ENCODE measurements at places on chromosomes 2 and 18.

DNA sequence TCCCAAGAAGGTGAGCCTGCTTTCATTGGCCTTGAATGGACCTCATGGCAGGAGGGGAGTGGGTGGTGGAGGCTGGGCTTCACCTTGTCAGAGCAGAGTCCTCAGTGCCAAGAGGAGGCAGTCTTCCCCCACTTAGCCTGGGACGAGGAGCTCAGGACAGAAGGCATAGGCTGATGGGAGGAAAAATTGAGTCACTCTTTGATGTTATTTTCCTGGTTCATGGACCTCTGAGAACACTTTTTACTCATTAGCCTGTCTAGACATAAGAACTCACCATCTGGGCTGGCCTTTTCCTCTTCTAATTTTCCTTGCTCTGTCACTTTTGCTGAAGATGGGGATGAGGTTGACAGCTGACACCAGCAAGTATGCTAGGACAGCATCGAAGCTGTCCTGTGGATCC, 225.7 kb upstream of the TNP1 start:
- no peak for DNase-seq

DNA sequence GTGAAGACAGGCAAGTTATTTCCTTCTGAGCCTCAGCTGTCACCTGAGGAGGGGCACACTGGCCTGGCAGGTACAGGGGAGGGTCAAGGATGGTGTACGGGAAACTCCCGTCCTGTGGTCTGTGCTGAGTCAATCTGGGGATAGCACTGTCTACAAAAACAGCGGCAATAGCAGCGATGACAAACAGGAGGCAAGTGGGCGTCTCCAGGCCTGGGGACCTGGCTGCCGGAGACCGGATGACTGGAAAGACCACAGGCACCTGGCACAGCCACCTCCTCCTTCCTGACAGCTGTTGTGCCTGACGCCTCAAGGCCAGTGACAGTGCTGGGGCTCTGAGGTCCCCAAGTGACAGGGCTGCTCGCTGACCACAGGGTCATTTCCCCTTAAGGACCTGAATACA, 202.1 kb upstream of the HS6ST1 start:
- DNase-seq: no peak

- no peak for DNase-seq
These were observed 65.7 kb upstream of the ZNF236 start for GRCh38 chr18:76756531-76757253.

DNA sequence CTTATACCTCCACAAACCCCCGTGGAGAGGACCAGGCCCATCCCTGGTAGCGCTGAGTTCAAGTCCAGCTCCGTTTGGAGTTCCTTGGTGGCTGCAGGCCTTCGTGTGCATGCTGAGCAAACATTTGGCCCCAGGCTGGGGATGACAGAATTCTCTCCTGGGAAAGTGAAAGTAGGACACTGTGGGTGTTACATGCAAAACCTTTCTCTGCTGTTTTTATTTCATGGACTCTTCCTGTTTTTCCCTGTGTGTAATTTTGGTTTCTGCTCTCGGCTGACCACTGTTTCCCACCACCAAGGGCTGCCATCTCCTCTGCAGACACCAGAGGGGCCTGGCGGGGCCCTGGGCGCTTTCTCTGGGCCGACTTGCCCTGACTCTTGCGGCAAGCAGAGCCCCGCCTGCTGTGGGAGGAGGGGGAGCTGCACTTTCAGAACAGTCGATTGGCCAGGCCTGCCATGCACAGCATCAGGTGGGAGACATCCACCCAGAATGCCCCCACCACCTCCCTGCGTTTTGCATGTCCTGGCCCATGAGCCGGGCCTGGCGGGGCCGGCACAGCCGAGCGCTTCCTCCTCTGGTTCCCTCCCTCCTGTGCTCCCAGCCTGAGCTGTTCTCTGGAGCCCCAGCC, 102.4 kb downstream of the CABLES1 start:
- no peak for DNase-seq

DNA sequence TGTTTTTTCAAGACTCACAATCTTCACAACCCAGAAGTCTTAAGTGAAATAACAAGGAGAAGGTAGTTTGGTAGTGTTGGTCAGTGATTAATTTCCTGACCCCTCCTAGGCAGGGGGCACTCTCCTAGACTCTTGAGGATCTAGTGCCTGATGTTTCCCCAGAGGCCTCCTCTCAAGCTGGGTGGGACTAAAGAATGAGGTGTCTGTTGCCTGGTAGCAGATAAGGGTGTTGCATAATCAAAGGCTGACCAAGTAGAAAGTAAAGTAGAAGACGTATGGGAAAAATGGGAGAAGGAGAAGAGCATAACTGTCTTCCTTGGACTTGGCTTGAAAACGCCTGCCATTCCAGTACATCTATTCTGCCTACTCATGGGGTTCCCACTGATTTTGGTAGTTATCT, 37.8 kb downstream of the VIT start:
- no peak for DNase-seq

DNA sequence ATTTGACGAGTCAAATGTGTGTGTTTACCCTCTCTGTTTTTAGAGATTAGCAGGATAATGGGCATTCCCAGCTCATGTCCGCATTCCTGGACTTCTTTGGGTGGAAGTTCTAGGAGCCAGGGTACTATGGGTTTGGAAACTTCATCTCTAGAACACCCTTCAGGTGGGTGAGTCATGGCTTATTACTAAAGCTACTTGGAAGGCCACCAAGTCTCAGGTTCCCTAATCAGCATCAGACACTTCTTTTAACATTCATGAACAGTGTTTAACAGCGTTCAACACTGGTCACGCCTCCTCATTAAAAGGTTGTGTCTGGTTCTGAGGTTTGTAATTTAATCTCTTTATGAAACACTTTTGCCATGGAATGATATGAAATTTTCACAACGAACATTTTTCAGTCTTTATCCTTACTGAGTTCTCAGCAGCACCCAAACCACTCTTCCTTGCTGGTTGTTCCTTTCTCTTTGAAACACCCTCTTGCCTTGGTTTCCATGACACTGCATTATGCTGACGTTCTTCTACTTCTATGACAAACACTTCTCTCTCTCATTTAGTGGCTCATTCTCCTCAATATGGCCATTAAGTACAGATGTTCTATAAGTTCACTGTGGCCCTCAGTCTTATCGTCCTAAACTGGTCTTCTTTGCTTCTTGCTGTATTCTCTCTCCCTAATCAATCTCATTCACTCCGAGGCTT, 49.3 kb downstream of the MMADHC start:
- no peak for DNase-seq

DNA sequence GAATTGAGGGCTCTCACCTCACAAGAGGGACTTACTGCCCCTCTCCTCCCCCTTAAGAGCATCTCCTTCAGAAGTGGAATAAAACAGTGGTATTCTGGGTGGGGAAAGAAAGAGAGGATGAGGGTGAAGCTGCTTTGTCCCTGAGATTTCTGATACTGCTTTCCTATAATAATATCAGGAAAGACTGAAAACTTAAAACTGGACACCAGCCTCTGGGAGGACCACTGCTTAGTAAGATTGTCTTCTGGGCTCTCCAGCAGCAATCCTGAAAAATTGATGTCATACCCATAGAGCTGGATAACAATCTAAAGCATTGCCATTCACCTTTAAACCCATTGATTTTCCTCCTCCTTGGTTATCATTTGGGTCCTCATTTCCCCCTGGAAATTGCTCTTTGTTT, 4.7 kb upstream of the HOXD4 start:
- DNase-seq: no peak

DNA sequence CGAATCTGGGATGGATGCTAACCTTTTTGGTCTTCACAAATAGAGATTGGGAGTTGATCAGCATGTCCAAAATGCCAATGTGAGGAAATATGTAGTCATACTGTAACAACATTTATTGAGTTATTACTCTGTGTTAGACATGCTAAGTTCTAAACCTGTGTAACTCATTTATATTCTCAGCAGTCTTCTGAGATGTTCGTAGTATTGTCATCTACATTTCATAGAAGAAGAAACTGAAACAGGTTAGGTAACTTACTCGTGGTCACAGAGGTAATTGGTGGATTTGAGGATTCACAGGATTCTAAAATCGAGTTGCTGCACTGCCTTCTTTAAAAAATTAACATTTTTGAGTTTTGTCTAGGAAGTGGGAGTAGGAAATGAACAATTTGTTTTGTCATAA, 162.1 kb downstream of the UBE2E3 start:
- no peak for DNase-seq

DNA sequence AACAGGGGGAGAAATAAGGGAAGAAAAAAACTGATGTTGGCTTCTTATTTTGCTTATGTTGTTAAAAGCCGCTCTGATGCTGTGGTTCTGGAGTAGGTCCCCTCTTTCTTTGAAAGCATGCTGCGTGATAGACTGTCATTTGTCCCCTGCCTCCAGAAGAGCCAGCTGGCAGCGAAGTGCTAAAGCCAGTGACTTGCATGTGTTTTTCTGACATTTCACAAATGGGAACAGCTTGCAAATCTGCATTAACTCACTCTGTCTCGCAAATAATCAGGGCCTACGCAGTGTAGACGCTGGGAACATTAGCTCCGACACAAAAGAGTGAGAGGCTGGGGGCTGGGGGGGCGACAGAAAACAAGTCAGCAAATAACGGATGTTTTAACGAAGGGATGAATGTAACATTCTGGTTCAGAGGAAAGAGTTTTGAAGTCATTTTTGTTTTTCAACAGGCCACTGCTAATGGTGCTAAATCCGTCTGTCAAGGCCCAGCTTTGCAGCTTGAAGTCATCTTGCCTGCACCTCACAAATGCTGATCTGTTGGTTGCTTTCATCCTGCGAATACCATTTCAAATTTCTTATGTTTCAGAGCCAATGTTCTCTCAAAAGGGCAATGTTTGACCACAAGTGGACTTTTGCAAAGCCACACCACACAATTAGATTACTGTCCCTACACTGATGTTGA, 68.8 kb upstream of the PIK3C3 start:
- no peak for DNase-seq

DNA sequence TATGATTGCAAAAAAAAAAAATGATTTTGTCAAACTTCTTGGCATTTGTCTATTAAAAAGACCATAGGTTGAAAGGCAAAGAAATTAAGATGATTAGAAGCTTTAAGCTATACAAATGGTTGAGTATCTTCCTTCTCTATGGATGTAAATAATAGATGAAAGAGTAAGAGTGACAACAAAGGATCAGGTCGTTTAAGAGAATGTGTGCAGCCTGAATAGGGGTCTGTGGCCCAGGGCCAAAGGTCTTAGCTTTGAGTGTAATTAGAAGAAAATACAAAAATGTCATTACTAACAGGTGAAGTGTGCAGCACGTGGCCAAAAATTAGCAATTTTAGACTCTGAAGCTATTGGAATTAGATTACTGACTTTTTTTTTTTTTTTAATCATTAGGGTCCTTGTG, 122.4 kb downstream of the GREB1L start:
- no peak for DNase-seq

DNA sequence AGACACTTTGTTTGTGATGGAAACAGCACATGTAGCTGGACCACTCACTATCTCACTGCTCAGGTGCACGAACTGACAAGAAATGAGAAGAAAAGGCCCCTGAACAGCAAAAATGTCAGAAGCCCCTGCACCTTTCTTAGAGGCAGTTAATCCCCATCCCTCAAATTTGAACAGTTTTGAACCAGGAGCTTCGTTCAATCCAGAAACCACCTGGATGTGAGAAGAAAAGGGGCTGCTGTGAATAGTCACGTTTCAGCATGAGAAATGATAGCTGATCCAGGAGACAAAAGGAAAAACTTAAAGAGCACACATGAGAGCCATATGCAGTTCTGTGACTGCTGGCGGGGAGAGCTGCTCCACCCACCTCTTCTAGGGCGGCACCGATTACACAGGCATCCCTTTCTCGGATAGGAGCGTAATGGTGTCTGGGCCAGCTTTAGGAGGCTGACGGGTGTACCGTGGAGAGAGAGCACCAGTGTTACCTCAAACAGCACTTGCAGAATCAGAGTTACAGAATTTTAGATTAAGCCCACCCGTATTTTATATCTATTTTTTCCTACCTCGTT, 117.0 kb upstream of the EML6 start:
- no peak for DNase-seq

DNA sequence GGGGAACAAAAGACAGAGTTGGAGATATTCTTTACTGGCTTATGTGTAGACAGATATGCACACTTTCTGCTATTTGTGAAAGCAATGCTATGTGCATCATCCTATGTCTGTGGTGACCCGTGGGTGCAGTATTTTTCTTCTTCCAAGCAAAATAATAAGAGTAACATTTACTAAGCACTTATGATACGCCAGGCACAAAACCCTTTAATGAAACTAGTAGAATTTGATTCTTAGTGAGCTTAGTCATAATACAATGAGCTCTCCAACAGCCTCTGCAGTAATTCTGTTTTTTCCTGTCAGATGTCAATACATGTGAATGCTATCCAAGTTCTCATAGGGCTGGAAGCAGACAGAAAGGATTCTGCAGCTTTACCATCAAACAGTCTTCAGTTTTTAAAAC, 130.6 kb downstream of the RAD51AP2 start:
- DNase-seq: no peak

- no peak for DNase-seq
These were observed 223.7 kb upstream of the COPS8 start for GRCh38 chr2:236861944-236862343.

DNA sequence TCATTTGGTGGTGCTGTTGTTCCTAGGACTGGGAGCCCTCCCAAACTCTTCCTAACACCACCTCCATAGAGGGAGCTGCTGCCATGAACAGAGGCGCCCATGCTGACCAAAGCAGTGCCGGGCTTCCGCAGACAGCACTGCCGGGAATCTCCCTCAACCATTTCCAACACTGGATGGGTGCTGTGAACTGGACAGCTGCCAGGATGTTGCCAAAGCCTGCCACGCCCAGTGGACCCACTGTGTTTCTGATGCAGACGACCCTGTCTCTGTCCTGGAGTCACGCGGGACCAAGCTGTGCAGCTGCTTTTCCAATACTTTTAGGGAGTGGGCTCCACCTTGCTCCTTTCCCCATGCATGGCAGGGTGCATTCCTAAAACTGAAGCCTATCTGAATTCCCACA, 16.9 kb upstream of the GNAL start:
- no peak for DNase-seq

GRCh38 chr2:43636621-43637020, 439 bp upstream of the PLEKHH2 start:
- DNase-seq: no peak

Data from T1000 (cell line).